ENCODE measurements at places on chromosomes 13 and 19. TPM values are rescaled to one million over a fixed set of nuclear protein-coding genes. Genes with fewer than 3 reads are reported as not detected.

DNA sequence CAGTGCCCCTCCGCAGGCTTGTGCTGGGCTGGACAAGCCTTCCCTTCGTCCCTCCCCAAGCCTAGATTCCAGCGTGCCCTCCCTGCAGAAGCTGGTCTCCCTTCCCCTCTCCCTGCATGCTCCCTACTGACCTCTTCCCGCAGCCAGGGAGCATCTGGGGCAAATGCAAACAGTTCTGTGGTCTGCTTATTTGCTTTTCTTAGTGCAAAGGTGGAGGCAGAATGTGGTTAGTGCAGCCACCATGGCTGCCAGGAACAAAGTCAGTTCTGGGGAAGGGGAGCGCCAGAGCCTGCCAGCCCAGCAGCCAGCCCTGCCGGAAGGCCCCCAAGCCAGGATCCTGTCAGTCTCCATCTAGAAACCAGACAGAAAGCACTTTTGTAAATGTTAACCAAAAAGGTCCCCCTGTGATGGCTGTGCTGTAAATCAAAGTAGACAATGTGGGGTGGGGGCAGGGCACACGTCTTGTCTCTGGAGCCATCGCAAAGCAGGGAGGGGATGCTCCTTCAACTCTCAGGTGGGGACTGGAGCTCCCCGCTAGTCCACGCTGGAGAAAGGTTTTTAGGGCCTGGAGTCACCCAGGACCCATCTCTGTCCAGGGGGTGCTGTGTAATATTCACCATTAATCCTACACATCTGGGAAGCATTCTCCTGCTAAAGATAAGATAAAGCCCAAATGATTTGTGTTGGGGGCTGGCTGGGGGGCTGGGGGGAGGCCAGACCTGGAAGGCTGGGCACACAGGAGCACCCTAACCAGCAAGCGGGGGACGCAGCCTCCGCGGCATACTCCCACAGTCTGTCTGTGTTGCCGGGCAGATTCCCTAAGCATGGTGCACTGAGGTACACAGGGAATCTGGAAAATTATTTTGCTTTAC is 30.9 kb downstream of the SERP2 start:
- DNase-seq = no peak

Gene NPAS1
- 0.65 TPM for total RNA-seq

DNA sequence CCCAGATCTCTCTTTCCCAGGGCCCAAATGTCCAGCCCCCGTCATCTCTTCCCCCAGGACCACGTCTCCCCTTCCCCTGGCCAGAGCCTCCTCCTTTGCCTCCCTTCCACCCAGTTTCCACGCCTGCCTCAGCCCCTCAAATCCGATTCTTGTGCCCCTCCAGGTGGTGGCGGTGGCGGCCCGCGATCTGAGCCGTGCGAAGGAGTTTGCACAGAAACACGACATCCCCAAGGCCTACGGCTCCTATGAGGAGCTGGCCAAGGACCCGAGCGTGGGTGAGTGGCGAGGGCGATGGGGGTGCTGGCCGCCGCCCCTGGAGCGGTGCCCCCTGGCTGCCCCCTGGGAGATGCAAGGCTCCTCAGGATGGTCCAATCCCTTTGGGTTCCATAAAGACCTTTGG is 1.3 kb downstream of the DHDH start:
- DNase-seq = no peak

DNA sequence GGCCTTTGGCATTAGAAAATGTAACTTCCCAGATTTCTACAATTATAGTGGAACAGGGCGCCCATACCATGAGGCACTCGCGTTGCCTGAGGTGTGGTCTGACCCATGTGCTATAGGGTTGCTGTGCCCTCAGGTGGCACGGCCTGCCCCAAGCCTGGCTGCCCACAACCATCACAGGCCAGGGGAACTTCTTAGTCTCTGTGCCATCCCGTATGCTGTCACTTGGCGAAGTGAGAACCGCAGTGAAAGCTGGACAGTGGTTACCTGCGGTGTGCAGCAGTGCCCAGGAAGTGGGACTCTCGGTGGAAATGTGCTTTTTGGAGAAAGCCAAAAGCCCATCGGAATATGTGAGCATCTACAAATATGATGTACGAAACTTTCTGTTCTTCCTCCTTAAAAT is 88.2 kb upstream of the GPR183 start:
- no peak for DNase-seq

Gene KCNC3
- 0.68 TPM for total RNA-seq

DNA sequence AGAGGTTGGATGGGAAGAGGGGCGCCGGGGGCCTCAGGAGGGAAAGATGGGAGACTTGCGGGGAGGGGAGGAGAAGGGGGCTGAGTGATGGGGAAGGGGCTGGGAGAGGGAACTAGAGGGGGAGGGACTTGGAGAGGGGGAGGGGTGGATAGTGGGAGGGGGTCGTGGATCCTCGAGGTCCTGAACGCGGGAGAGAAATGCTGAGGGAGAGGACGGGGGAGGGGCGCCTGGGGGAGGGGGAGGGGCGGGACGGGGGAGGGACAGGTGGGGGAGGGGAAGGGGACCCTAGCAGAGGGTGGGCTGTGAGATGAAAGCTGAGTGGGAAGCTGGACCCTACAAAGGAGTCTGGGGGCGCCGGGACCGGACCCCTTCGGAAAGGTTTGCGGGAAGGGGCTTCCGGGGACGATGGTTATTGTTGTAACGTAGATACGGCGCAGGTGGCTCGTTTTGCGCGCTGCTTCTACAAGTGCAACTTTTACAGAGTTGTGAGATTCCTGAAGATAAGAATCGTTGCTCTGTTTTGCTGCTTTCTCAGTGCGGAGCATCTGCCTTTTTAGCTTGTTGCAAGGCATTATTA is 418 bp downstream of the ZNF444 start:
- no peak for DNase-seq

Measured in natural killer cell (primary cell).